ENCODE measurements at places on chromosomes 1 and 21. TPM values are rescaled to one million over a fixed set of nuclear protein-coding genes. Genes with fewer than 3 reads are reported as not detected.

Gene DIP2A
- 21.1 TPM for total RNA-seq

Gene SFN
- total RNA-seq = 2.9 TPM

GRCh38 chr1:221256773-221257172 is 377.5 kb downstream of the HLX start:
- DNase-seq = no peak

DNA sequence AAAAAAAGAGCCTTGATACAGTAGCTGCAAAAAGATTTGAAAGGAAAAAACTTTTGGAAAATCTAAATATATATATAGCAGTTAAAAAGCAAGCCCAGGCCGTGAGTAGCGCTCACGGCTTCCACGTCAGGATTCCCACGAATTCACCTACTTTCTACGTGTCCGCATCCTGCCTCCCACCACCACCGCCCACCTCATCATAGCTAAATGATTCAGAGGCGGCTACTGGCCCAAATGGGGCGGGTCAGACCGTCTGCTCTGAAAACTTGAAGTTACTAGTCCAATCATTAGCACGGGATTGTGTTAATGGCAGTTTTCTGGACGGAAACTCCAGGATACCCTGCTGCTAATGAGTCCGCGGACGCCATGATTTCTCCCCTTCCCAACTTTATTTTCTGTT is 1.3 kb upstream of the CCSAP start:
- no peak for DNase-seq

- DNase-seq = no peak
These were observed 465.8 kb upstream of the PLXNA2 start for GRCh38 chr1:208709981-208710380.

Data from GM12878 (cell line).